ENCODE measurements at places on chromosomes 16 and 17. TPM values are rescaled to one million over a fixed set of nuclear protein-coding genes. Genes with fewer than 3 reads are reported as not detected.

Gene ARHGAP44
- total RNA-seq = 41.2 TPM

Gene STAC2
- 0.46 TPM for total RNA-seq

GRCh38 chr17:4838309-4838785 is 5.2 kb downstream of the MINK1 start:
- peaks cover 51% of the 10 kb centered on the region for H3K4me1 ChIP-seq
- H3K27ac ChIP-seq = no peak overlapping the region

- H3K27ac ChIP-seq = no peak overlapping the region
- H3K4me3 ChIP-seq = no peak overlapping the region
- no peaks in the 10 kb centered on the region for H3K27me3 ChIP-seq
- peaks cover 17% of the 10 kb centered on the region for H3K4me1 ChIP-seq
These were observed 246.9 kb upstream of the GSE1 start for GRCh38 chr16:85366031-85366763.

- peaks cover 15% of the 10 kb centered on the region for H3K4me1 ChIP-seq
- H3K36me3 ChIP-seq = no peaks in the 10 kb centered on the region
- DNase-seq = no peak
- H3K27ac ChIP-seq = no peak overlapping the region
- H3K27me3 ChIP-seq = no peaks in the 10 kb centered on the region
These were observed 20.3 kb downstream of the COPRS start for GRCh38 chr17:31838636-31839225.

Data from upper lobe of right lung (tissue), 1 donor.